Spinal cord (tissue), 10 donors: ENCODE measurements at places on chromosomes 1 and 21. TPM values are rescaled to one million over a fixed set of nuclear protein-coding genes. Genes with fewer than 3 reads are reported as not detected.

GRCh38 chr1:2373551-2374251 is 17.7 kb downstream of the MORN1 start:
- DNase-seq, result no peak

GRCh38 chr1:41101950-41102607 is 80.6 kb upstream of the SLFNL1 start:
- peak; percentile 66 for DNase-seq

- no peak for DNase-seq
Measured at GRCh38 chr1:162375463-162375862, 1.2 kb downstream of the SPATA46 start.

DNA sequence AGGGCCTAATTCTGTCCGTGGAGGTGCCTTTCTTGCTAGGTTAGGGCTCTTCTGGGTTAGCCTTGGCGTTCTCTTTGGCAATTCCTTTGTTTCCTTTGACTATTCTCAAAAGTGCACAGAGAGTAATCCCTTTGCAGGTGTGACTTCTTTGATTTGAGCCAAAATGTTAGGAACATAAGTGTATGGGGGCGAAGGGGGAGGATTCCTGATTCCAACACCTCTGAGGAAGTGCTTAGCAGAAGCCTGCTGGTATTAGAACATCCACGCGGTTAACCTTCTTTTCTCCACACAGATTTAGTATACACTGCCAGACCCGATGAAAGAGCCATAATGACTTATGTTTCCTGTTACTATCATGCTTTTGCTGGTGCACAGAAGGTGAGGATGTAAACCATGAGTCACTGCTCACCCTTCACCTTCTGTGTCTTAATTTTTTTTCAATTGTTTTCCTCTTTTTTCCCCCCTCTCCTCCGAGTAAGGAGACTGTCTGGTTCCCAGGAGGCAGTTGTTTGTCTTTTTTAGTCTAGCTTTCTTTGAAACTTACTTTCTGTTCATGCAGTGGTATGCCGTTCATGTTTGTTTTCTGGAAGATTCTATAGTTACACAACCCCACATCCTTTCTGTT is 48.0 kb downstream of the ACTN2 start:
- DNase-seq, result no peak

The SMG5 gene
- total RNA-seq, result 50.9 TPM

The TMCC2 gene
- total RNA-seq, result 20.2 TPM

The SPATA46 gene
- total RNA-seq, result not detected

DNA sequence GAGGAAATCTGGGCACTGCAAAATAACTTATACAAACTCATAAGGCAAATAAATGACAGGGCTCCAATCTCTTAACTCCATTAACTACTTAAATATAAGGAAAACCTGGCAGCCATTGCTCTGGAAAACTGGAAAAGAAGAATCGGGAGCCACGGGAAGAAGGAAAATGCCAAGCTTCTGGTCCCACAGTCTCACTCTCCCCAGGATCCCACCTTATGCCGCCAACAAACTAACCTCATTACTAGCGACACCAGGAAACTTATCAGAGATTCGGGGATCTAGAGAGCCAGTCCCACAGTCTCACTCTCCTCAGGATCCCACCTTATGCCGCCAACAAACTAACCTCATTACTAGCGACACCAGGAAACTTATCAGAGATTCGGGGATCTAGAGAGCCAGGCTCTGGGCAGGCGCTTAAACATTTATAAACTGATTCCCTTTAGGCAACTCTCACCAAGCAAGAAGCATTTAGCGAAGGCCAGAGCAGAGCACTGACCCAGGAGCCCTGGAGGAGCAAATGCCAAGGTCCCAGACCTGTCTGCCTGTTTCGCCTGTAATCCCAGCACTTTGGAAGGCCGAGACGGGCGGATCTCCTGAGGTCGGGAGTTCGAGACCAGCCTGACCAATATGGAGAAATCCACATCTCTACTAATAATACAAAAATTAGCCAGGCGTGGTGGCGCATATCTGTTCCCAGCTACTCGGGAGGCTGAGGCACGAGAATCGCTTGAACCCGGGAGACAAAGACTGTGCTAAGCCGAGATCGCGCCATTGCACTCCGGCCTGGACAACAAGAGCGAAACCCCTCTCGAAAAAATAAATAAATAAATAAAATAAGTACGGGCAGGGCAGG is 720 bp downstream of the PSMB2 start:
- no peak for DNase-seq

DNA sequence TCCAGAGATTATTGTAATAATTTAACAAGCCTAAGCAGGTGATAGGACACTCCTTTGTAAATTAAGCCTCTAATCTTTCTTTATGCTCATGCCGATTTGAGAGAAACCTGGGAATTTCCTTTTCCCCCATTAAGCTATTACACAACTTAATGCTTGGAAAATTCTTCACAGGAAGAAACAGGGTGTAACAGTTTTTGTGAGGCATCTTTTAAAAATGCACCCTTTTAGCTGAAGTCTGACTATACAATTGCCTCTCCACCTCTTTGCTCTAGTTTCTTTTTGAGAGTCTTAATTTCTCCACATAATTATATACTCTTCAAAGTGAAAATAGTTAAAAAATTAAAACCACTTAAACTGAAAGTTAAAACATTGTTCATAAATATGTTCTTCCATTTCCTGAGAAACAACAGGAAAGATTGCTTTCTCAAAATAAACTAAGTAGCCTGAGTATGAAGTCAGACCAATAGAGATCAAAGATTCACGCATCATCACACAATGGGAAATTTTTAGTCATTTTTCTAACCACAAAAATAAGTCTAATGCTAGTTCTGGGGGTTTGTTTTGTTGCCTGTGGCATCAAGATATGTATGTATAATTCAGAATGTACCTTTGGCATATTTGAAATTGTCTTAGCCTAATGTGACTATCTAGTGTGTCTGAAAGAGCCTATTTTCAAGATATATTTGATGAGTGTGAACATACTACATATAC is 34.7 kb downstream of the LRRC8D start:
- DNase-seq, result no peak

- no peak for DNase-seq
Measured at GRCh38 chr1:32020339-32020738, 6.7 kb downstream of the KHDRBS1 start.

DNA sequence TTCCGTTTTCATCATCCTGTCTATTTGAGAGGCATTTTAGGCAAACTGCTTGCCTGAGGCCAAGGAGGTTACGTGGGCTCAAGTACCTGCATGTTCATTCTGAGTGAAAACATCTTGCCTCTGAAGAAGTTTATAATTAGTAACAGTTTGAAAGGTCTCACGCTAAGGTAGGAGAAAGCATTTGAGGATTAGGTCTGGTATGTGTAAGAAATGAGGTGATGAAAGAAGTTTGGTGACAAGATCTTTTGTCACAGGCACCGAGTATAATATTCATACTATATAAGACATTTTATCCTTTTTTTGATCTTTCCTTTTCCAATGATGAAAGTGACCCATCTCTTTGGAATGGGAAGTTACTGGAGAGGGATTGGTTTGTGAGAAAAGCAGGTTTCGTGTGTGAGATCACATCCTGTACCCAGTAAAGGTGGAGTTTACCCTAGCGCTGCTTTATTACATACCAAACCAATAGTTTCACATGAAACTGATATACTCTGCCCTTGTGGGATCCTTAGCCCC is 98.7 kb upstream of the PDC start:
- no peak for DNase-seq

The NBPF9 gene
- 16.9 TPM for total RNA-seq

DNA sequence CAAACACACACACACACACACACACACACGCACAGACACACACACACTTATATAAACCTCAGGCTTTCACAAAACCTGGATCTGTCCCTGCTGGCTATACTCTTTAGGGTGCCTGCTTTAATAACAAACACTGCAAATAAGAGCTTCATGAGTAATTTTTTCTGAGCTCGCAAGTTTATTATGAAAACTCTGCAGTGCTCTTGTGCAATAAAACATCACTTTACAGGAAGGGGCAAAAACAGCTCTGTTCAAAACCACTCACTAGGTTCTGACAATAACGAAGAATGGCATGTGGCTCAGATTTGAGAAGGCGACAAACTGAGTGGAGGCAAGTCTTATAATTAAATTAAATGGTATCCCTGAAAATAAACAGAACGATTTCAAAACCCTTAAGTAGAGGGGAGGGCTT is 42.6 kb upstream of the CTPS1 start:
- DNase-seq, result no peak

- DNase-seq, result no peak
Measured at GRCh38 chr1:50329332-50329932, 93.8 kb downstream of the DMRTA2 start.

The PRSS38 gene
- not detected for total RNA-seq

The C1QA gene
- total RNA-seq, result 48.2 TPM

DNA sequence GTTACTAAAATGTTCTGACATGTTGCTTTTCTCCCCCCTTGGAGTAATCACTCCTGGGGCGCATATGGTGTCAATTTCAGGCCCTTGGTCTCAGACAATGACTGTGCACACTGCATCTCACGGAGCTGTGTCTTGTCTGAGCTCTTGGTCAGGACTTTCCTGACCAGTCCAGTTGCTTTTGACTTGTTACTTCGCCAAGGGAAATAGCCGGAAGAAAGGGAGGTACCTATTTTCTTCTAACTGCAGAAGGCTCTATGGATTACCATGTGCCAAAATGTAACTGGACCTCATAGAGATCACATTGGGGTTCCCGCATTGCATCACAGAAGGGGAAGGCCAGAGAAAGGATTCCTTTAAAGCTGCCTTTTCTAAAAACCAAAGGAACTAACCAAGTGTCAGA is 68.6 kb downstream of the SPAG17 start:
- DNase-seq, result no peak

DNA sequence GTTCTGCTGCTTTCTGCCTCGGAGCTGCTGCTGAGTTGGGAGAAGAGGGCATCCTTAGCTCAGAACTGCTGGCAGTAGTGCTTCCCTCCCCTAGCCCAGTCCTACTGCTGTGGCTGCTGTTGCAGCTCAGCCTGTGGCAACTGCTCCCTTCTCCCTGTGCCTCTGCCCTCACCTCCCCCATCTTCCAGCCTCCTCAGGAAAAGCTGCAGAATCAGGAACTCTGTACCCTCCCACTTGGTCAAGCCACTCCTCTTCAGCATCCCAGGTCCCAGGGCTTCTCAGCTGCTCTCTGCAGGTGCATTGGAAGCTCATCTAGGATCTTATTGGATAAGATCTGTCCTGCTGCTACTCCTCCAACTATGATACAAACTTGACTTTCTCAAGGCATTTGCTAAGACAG is 316.7 kb downstream of the BRINP2 start:
- no peak for DNase-seq

The PTPN14 gene
- total RNA-seq, result 16.3 TPM

The PRKAA2 gene
- total RNA-seq, result 27.4 TPM

GRCh38 chr1:178739285-178740045 is 14.4 kb downstream of the RALGPS2 start:
- no peak for DNase-seq

The C1orf122 gene
- total RNA-seq, result 72.6 TPM

GRCh38 chr1:7916501-7916830 is 24.2 kb downstream of the TNFRSF9 start:
- DNase-seq, result no peak

- no peak for DNase-seq
Measured at GRCh38 chr1:63951059-63951946, 177.5 kb downstream of the ROR1 start.

The CDC7 gene
- 22.9 TPM for total RNA-seq

- DNase-seq, result no peak
Measured at GRCh38 chr1:54362881-54363340, 43.3 kb downstream of the SSBP3 start.

The HHIPL2 gene
- total RNA-seq, result 1.2 TPM

- DNase-seq, result no peak
Measured at GRCh38 chr1:223792046-223792445, 53.7 kb downstream of the TP53BP2 start.

- DNase-seq, result no peak
Measured at GRCh38 chr1:224267925-224268324, 62.0 kb downstream of the NVL start.

The DMRTA2 gene
- not detected for total RNA-seq

The JAM2 gene
- total RNA-seq, result 77.4 TPM

GRCh38 chr1:44019466-44019948 is 11.8 kb downstream of the SLC6A9 start:
- DNase-seq, result no peak

GRCh38 chr1:3186526-3186921 is 117.5 kb downstream of the PRDM16 start:
- no peak for DNase-seq

DNA sequence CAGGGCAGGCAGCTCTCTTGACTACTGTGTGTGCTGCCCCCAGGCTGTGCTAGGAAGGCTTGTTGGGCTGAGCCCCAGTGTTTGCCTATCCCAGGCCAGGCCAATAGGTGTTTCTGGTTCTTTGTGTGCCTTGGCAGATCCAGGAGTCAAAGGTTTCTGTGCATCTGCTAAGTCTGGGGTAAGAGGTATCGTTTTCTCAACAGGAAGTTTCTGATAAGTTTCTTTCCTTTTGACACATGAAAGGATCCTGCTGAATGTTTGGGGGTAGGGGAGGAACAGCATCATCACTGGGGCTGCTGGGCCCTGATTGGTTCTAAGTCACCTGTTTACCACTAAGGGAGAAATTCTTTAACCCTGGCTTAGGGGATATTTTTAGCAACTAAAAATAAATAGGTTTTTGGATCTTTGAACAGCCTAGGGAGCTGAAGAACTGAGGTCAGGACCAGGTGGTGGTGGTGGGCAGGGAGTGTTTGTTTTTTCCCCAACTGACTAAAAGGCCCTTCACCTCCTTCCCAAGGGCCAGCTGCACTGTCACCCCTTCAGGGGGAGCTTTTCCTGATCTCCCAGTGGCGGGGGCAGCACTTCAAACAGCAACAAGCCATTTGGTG is 85.1 kb downstream of the KCNN3 start:
- DNase-seq, result no peak
